ENCODE measurements at places on chromosomes 4 and X. TPM values are rescaled to one million over a fixed set of nuclear protein-coding genes. Genes with fewer than 3 reads are reported as not detected.

The INPP4B gene
- 11.5 TPM for polyA plus RNA-seq

DNA sequence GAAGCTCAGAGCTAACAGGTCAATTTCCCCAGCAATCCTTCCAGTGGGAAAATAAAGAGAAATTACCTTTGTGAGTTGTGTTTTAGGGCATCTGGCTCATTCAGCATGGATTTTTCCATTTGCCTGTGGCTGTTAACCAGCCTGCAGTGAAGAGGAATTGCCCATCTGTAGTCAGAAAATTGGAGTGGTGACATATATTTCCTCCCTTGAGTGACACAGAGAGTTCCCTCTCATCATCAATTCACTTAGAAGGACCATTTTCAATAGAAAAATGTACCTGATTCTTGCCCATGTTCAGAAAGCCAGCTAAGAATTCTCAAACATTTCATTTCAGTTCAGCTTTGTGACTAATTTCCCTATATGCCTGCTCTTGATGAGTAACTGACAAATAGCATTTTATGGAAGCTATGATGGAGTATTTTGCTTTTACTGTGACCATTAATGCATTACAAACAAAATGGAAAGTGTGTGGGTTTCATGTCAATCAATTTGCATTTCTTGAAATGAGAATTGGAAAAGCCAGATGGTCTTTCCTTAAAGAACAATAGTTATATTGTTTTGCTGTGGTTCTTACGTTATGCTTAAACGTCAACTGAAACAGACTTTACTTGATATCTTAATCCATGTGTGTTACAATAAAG, 155.8 kb downstream of the NWD2 start:
- H3K4me1 ChIP-seq: no peaks in the 10 kb centered on the region
- H3K36me3 ChIP-seq: no peaks in the 10 kb centered on the region
- no peak overlapping the region for H3K27ac ChIP-seq
- DNase-seq: no peak
- no peak overlapping the region for H3K4me3 ChIP-seq

GRCh38 chr4:166903408-166903807, 330.9 kb downstream of the SPOCK3 start:
- no peak overlapping the region for H3K4me3 ChIP-seq
- H3K4me1 ChIP-seq: no peaks in the 10 kb centered on the region
- H3K36me3 ChIP-seq: no peaks in the 10 kb centered on the region
- H3K27ac ChIP-seq: no peak overlapping the region
- no peaks in the 10 kb centered on the region for H3K27me3 ChIP-seq

DNA sequence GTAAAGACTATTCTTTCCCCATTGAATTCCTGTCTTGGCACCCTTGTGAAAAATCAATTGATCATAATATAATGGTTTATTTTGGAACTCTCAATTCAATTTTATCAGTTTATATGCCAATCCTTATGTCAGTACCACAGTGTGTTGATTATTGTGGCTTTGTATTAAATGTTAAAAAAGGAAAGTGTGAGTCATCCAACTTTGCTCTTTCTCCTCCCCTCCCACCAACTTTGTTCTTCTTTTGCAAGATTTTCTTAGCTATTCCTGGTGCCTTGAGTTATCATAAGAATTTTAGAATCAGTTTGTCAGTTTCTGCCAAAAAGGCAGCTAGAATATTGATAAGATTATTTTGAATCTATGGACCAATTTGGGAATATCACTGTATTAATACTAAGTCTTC, 11.2 kb upstream of the RNF175 start:
- no peak for DNase-seq
- no peak overlapping the region for H3K4me3 ChIP-seq
- H3K27ac ChIP-seq: no peak overlapping the region
- H3K27me3 ChIP-seq: no peaks in the 10 kb centered on the region

GRCh38 chrX:31483336-31483735, 411.5 kb upstream of the FTHL17 start:
- no peak overlapping the region for H3K4me3 ChIP-seq
- no peak for DNase-seq
- no peaks in the 10 kb centered on the region for H3K27me3 ChIP-seq
- H3K4me1 ChIP-seq: no peaks in the 10 kb centered on the region

The APBB2 gene
- 48.7 TPM for polyA plus RNA-seq

GRCh38 chr4:185541251-185541727, 6.0 kb upstream of the PDLIM3 start:
- peaks cover 5% of the 10 kb centered on the region for H3K4me1 ChIP-seq
- H3K36me3 ChIP-seq: no peaks in the 10 kb centered on the region
- no peaks in the 10 kb centered on the region for H3K27me3 ChIP-seq
- peak; percentile 71 for DNase-seq

GRCh38 chr4:128424527-128425497, 137.2 kb upstream of the PGRMC2 start:
- no peaks in the 10 kb centered on the region for H3K4me1 ChIP-seq
- H3K4me3 ChIP-seq: no peak overlapping the region
- no peaks in the 10 kb centered on the region for H3K27me3 ChIP-seq
- H3K36me3 ChIP-seq: no peaks in the 10 kb centered on the region
- H3K27ac ChIP-seq: no peak overlapping the region

DNA sequence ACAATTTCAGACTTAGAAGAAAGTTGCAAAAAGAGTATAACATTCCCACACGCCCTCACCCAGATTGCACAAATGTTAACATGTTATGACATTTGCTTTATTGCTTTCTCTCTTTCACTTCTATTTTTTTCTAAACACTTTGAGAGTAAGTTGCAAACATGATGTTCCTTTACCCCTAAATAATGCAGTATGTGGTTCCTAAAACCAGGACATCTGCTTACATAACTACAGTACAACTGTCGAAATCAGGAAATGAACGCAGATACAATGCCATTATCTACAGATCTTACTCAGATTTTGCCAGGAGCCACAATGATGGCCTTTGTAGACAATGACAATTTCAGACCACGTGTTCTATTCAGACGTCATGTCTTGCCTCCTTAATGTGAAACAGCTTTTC, 22.4 kb downstream of the SH3TC1 start:
- DNase-seq: no peak
- no peaks in the 10 kb centered on the region for H3K27me3 ChIP-seq
- peak overlapping the region; percentile 53 for H3K27ac ChIP-seq
- H3K4me3 ChIP-seq: no peak overlapping the region

DNA sequence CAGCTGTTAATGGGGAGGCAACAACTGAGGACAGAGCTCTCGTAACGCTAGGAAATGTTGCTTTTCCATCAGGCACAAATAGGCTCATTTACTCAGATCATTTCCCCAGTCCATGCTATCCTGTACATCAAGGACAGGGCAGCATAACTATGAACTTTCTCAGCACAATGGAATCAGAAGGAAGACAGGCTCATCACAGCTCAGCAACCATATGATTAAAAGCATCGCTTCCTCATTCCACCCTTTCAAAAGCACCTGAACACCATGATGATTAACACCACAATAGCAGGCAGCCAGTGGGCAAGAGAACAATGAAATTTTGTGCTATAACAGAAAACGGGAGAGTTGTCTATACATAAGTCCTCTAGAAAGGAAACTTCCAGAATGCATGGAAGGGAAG, 297.8 kb downstream of the ZNF674 start:
- no peak overlapping the region for H3K4me3 ChIP-seq
- H3K36me3 ChIP-seq: no peaks in the 10 kb centered on the region
- H3K4me1 ChIP-seq: no peaks in the 10 kb centered on the region
- no peaks in the 10 kb centered on the region for H3K27me3 ChIP-seq

DNA sequence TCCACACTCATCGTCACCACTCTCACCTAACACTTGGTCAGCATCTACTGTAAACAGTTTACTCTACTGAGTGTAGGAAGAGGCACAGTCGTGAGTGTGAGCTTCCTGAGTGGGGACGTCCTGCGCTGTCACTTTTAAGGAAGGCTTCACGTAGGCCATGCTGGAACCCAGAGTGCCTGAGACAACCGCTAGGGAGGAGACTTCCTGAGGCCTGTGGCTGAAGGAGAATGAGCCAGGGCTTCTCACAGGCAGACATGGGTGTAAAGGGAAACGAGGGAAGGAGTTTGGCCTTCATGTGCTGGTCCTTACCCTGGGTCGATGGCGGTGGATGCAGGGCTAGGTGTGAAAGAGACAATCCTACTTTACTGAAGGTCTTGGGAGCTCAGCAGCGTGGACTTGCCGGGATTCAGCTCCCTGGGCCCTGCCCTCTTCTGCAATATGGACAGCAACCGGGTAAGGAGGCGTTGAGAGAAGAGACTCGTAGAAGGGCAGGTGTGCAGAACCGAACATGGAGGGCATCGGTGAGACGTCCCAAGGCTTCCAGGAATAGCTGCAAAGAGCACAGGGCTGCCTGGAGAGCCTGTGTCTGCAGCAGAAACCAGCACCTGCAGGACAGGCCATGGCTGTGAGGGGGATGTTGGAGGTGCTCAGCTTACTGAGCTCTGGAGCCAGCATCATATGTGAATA, 48.7 kb upstream of the TLR3 start:
- H3K27ac ChIP-seq: no peak overlapping the region
- H3K36me3 ChIP-seq: no peaks in the 10 kb centered on the region
- no peaks in the 10 kb centered on the region for H3K27me3 ChIP-seq
- no peaks in the 10 kb centered on the region for H3K4me1 ChIP-seq
- DNase-seq: no peak

GRCh38 chr4:87589531-87589930, 18.8 kb upstream of the DSPP start:
- H3K4me1 ChIP-seq: no peaks in the 10 kb centered on the region
- H3K27ac ChIP-seq: no peak overlapping the region
- H3K27me3 ChIP-seq: no peaks in the 10 kb centered on the region

- H3K4me3 ChIP-seq: no peak overlapping the region
- no peak overlapping the region for H3K27ac ChIP-seq
- H3K4me1 ChIP-seq: no peaks in the 10 kb centered on the region
Observed at GRCh38 chr4:155179216-155179615, 29.2 kb upstream of the NPY2R start.

GRCh38 chr4:14254252-14254651, 626.7 kb upstream of the BOD1L1 start:
- no peak for DNase-seq
- no peaks in the 10 kb centered on the region for H3K4me1 ChIP-seq
- H3K27ac ChIP-seq: no peak overlapping the region
- no peak overlapping the region for H3K4me3 ChIP-seq
- no peaks in the 10 kb centered on the region for H3K27me3 ChIP-seq

- H3K4me1 ChIP-seq: no peaks in the 10 kb centered on the region
- DNase-seq: no peak
- no peak overlapping the region for H3K27ac ChIP-seq
- H3K27me3 ChIP-seq: no peaks in the 10 kb centered on the region
Observed at GRCh38 chr4:90002441-90003062, 107.9 kb downstream of the MMRN1 start.

The SRPX gene
- 34.0 TPM for polyA plus RNA-seq

- no peaks in the 10 kb centered on the region for H3K4me1 ChIP-seq
- no peak within 1 kb of the TSS for H3K27ac ChIP-seq
- H3K4me3 ChIP-seq: no peak within 1 kb of the TSS
- H3K36me3 ChIP-seq: no peaks in the 10 kb centered on the region
- H3K27me3 ChIP-seq: peaks cover 9% of the 10 kb centered on the region
Observed at GRCh38 chrX:52867610-52868348, at the start of gene XAGE3. Gene XAGE3, minus strand, starts transcription at chrX:52868083. Its CDS starts 950 bp downstream, at chrX:52867133.

- no peaks in the 10 kb centered on the region for H3K4me1 ChIP-seq
- H3K36me3 ChIP-seq: no peaks in the 10 kb centered on the region
- H3K27me3 ChIP-seq: no peaks in the 10 kb centered on the region
- no peak overlapping the region for H3K4me3 ChIP-seq
- H3K27ac ChIP-seq: no peak overlapping the region
Observed at GRCh38 chr4:95190751-95191436, 357.9 kb downstream of the UNC5C start.

GRCh38 chr4:30801876-30802275, 81.7 kb downstream of the PCDH7 start:
- H3K36me3 ChIP-seq: no peaks in the 10 kb centered on the region
- no peak for DNase-seq
- no peaks in the 10 kb centered on the region for H3K27me3 ChIP-seq
- no peaks in the 10 kb centered on the region for H3K4me1 ChIP-seq
- H3K4me3 ChIP-seq: no peak overlapping the region

- no peak overlapping the region for H3K27ac ChIP-seq
- no peak for DNase-seq
- H3K36me3 ChIP-seq: no peaks in the 10 kb centered on the region
- no peak overlapping the region for H3K4me3 ChIP-seq
- H3K27me3 ChIP-seq: no peaks in the 10 kb centered on the region
Observed at GRCh38 chrX:24371391-24371972, 11.0 kb downstream of the SUPT20HL1 start.

DNA sequence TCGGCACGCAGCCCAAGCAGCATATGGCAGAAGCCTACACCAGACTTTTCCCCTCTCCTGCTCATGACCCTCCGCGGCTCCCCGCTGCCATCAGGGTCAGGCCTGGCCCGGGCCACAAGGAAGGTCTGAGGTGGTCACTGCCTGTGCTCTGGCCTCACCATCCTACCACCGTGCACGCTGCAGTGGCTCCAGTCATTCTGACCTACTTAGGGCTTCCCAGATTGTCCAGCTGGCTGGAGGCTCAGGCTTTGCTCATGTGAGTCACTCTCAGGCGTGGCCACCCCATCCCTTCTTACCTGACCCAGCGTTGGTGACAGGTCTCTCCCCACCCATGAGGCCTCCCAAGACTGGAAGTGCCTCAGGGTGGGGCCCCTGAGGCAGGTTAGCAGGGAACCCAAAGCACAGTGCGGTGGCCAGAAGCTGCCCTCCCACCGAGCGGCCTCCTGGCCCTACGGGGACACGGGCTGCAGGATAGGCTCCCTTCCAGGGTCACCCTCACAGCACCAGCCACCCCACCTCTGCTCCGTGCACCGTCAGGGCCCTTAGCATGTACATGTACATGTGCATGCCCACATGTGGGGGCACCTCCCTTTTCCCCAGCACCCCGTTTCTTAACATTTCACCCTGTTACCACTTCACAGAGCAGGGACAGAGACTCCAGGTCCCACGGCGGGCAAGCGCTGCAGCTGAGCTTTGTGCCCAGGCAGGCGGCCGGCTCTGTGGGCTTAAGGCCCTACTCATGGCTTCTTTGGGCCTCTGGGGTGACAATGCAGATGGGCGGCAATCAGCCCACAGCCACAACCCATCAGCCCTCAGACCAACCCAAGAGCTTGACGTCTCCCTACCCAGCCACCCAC, 2.2 kb downstream of the TREX2 start:
- no peaks in the 10 kb centered on the region for H3K36me3 ChIP-seq
- no peaks in the 10 kb centered on the region for H3K4me1 ChIP-seq
- H3K27ac ChIP-seq: no peak overlapping the region
- no peak overlapping the region for H3K4me3 ChIP-seq
- no peaks in the 10 kb centered on the region for H3K27me3 ChIP-seq

The PPEF2 gene
- 0.54 TPM for polyA plus RNA-seq

GRCh38 chr4:48681856-48682255, 98.2 kb downstream of the FRYL start:
- peaks cover 29% of the 10 kb centered on the region for H3K4me1 ChIP-seq
- no peaks in the 10 kb centered on the region for H3K36me3 ChIP-seq
- H3K27ac ChIP-seq: no peak overlapping the region
- no peak overlapping the region for H3K4me3 ChIP-seq
- no peaks in the 10 kb centered on the region for H3K27me3 ChIP-seq

The AFF2 gene
- polyA plus RNA-seq: 5.3 TPM

DNA sequence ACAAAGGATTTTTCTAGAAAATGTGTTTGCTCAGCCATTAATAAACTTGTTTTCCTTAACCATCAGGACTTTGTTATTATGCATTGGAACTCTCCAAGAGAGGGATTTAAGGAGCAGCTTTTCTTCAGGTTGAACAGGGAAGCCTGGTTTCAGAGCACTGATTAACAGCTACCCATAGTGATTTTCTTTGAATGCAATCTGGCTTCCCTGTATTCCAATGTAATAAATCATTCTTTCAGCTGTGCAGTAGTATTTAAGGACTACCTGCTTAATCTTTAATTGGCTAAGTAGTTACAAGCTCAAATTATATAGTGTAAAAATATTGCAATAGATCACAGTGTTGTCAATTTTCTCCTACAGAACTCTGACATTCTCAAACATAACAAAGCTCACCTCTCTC, 77.5 kb downstream of the TMEM156 start:
- H3K4me1 ChIP-seq: no peaks in the 10 kb centered on the region
- no peaks in the 10 kb centered on the region for H3K36me3 ChIP-seq
- H3K4me3 ChIP-seq: no peak overlapping the region
- no peaks in the 10 kb centered on the region for H3K27me3 ChIP-seq
